Stimulated activated CD8-positive, alpha-beta memory T cell treated with anti-CD3 and anti-CD28 coated beads, Interleukin-2, amount 100 ng/mL, for 48 hours (primary cell): ENCODE measurements at places on chromosomes 4 and X.

- DNase-seq = no peak
These were observed 20.0 kb downstream of the MORF4L2 start for GRCh38 chrX:103666202-103667107.

DNA sequence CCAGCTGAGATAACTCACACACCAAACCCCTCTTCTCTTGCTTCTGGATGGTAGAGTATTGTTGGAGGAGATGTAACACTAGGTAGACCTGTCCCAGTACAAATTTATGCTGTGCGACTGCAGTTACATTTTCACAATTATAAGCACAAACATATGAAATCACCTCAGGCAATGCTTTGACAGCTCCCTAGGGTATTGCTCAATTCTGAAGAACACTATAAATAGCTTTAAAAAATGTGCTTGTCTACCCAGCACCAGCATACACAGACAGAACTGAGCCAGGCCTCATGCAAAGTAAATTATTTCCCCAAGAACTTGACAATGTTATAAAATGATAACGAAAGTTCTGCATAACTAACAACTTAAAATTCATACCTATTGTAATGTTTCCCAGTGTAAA lies 1999.1 kb upstream of the ADGRL3 start:
- DNase-seq = no peak

DNA sequence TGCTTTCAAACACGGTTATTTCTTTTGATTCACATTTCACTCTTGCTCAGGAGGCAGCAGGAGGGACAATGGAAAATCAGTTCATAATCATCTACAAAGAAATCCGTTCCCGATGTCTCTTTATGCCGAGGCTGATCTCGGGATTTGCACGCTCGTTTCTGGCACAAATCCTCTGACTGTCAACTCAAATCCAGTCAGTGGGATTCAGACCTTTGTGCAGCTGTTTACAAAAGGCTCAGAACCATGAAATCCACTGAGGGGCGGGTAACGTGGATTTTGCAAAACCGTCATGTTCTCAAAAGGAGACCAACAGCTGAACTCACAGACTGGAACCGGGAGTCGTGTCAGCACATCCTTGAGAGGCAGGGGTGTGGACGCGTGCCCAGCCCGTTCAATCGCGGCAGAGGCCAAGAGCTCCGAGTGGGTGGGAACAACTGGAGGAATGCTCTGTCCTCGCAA lies 46.4 kb downstream of the ACOX3 start:
- no peak for DNase-seq

DNA sequence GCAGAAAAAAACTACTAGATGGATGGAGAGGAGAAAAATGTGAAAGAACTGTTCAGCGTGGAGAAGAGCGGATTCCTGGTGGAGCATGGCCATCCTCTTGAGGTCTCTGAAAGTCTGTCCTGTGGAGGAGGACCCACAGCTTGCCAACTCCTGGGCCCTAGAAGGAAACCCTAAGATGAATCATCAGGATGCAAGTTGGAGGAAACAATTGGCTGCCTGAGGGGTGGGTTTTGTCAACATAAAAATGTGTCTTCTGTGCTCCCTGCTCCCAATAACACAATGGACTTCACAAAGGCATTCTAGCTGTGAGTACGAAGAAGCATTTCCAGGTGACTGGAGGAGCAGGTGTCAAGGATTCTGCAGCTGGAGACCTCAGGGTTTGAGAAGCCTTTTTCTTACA lies 37.2 kb downstream of the CNGA2 start:
- DNase-seq = no peak

DNA sequence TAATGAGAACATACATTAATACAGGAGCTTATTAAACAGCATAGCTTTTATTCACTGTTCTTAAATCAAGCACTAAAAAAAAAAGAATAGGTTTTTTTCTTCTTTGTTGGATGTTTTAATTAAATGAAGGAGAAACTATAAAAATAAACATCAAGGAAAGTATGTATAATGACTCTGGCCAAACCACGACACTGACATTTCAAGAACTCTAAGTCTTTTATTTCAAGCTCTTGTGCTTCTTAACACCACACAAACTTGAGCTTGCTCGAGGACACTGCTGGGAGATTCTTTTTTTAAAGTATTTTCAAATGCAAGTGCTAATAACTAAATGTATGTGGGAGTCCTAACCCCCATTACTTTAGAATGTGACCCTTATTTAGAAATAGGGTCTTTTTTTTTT lies 204.9 kb upstream of the PPARGC1A start:
- DNase-seq = no peak

DNA sequence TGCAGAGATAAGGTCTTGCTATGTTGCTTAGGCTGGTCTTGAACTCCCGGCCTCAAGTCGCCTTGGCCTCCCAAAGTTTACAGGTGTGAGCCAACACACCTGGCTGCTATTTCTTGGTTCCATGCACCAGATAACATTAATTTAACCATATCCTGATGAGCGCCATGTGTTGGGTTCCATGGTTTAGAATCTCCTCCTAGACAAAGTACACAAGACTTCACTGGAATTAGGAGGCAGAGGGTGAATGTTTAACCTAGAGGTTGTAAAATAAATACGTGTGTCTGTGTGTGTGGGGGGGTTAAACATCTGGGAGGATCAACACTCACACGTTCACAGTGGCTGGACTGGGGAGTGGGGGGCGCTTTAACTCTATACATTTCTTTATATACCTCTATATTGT lies 32.4 kb upstream of the SORCS2 start:
- no peak for DNase-seq
